Common myeloid progenitor, CD34-positive (primary cell): ENCODE measurements at places on chromosomes 5 and 9.

- H3K4me3 ChIP-seq: no peak overlapping the region
- no peak for DNase-seq
- H3K36me3 ChIP-seq: no peaks in the 10 kb centered on the region
- H3K4me1 ChIP-seq: no peaks in the 10 kb centered on the region
- H3K27me3 ChIP-seq: no peaks in the 10 kb centered on the region
Measured at GRCh38 chr5:95969651-95970358, 8.2 kb upstream of the ELL2 start.

DNA sequence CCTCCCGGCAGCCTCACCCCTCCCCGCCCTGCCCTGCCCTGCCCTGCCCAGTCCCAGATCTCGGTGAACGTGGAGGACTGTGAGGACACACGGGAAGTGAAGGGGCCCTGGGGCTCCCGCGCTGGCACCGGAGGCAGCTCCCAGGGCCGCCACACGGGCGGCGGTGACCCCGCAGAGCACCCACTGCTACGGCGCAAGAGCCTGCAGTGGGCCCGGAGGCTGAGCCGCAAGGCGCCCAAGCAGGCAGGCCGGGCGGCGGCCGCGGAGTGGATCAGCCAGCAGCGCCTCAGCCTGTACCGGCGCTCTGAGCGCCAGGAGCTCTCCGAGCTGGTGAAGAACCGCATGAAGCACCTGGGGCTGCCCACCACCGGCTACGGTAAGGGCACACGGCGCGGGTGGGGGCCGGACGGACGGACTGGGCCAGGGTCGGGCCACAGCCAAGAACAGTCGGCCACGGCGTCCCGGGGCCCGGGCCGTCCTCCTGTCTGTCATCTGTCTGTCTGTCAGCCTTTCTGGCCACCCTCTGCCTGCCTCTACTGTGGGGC lies 84.2 kb downstream of the KCNT1 start:
- no peaks in the 10 kb centered on the region for H3K4me1 ChIP-seq
- DNase-seq: no peak
- peaks cover 3% of the 10 kb centered on the region for H3K27me3 ChIP-seq
- no peak overlapping the region for H3K4me3 ChIP-seq

GRCh38 chr9:81686614-81687520 lies 2.5 kb downstream of the TLE1 start:
- peaks cover 22% of the 10 kb centered on the region for H3K4me1 ChIP-seq
- no peak overlapping the region for H3K27ac ChIP-seq
- no peaks in the 10 kb centered on the region for H3K36me3 ChIP-seq

- H3K4me1 ChIP-seq: no peaks in the 10 kb centered on the region
- no peaks in the 10 kb centered on the region for H3K36me3 ChIP-seq
- no peak for DNase-seq
- H3K27me3 ChIP-seq: no peaks in the 10 kb centered on the region
- no peak overlapping the region for H3K27ac ChIP-seq
Measured at GRCh38 chr5:36027711-36028110, 36.5 kb upstream of the UGT3A1 start.

DNA sequence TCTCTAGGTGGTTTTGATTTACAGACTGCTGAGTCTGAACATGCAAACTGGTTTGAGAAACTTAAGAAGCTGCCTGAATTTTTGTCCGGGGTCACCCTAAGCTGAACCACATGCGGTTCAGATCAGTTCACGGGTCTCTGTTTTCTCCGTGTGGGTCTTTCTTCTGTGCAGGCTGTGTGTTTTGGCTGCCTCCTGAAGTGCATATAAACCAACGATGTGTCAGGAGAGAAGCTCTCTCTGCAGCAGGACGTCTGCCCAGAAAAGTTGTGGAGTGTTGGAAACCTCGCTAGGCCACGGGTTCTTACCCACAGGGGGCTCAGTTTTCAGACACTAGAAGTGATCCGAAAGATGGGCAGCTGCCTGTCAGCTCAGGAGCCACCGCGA lies 364.2 kb downstream of the IRX2 start:
- DNase-seq: no peak
- no peak overlapping the region for H3K27ac ChIP-seq
- no peak overlapping the region for H3K4me3 ChIP-seq
- H3K27me3 ChIP-seq: no peaks in the 10 kb centered on the region

DNA sequence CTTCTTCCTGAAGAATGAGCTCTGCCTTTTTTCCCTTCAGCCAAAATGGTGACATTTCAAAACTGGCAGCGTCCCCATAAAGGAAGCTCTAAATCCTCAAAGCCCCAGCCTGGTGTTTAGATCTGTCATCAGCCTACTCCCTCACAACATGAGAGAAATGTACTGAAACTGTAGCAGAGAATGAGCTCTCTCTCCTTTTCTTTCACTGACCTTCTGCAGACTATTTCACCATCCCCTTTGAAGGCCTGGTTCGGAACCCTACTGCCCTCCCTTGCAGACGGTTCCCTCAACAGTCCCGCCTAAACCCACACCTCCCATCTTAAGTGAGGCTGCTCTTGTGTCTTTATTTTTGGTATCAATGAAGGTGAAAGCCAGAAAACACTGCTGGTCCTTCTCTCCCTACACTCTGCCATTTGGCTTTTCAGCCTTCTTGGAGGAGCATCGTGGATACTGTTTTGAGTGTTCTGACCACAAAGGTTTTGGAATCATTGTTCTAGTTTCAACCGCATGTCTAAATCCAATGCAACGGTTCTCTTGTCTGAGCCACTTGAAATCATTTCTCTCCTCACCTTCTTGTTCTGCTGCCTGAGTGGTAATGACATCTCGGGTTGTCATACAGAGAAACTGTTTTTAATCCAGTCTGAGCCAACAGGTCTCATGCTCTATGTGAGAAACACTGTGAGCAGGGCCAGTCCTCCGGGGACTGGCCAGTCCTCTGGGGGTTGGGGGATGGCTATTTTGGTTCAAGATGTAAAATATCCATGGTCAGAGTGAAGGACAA lies 39.0 kb downstream of the ITK start:
- no peaks in the 10 kb centered on the region for H3K36me3 ChIP-seq
- no peaks in the 10 kb centered on the region for H3K27me3 ChIP-seq
- no peak overlapping the region for H3K27ac ChIP-seq
- H3K4me1 ChIP-seq: peaks cover 34% of the 10 kb centered on the region
